Iris pigment epithelial cell (primary cell): ENCODE measurements at places on chromosomes 6 and 20.

GRCh38 chr6:159130846-159131245 is 38.4 kb upstream of the FNDC1 start:
- no peak for DNase-seq

DNA sequence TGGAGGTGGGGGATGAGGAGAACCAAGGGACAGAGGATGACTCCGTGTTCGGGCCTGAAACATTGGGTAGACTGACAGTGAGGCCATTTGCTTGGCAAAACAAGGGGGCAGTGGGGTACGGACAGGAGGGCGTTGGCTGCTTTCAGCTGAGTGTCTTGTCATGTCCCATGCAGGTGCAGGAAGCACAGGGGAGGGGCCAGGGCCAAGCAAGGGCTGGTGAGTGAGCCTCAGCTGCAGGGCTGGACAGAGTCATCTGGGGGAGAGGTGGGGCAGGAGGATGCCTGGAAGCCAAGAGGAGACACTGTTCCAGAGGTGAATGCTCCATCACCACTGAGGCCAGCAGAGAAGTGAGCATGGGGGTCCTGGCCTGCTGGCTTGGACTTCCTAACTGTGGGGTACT is 78.4 kb downstream of the ERMARD start:
- no peak for DNase-seq

- DNase-seq: no peak
Observed at GRCh38 chr6:31110825-31111582, 1.4 kb downstream of the C6orf15 start.

- DNase-seq: no peak
Observed at GRCh38 chr6:26275663-26276062, 89.3 kb upstream of the BTN3A2 start.

DNA sequence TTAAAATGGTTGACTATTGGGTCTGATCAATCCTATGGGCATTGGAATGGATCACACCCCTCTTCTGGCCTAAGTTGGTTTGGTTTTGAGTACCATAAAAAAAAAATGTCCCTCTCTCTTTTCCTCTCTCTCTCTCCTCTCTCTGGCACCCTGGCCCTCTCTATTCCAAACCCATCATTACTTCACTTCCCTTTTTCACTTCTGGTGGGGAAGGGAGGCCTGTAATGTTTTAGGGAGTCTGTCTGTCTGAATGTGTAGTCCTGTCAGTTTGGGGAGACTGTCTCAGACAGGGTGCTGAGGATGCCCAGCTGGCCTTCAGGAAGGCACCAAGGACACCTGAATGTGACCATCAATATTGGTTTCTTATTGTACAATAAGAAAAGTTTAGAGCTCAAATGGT is 165.8 kb downstream of the CD24 start:
- no peak for DNase-seq

DNA sequence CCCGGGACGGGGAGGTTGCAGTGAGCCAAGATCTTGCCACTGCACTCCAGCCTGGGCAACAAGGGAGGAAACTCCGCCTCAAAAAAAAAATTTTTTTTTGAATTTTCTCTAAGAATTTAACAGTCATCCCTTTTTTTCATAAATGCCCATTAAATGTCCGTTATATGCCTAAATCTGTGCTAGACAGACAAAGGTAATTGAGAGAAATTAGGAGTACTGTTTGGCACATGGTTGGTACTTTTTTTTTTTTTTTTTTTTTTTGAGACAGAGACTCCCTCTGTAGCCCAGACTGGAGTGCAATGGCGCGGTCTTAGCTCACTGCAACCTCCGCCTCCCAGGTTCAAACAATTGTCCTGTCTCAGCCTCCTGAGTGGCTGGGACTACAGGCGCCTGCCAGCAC is 1.7 kb downstream of the PCMT1 start:
- DNase-seq: no peak

GRCh38 chr6:75743971-75744370 is 5.1 kb upstream of the MYO6 start:
- DNase-seq: no peak

DNA sequence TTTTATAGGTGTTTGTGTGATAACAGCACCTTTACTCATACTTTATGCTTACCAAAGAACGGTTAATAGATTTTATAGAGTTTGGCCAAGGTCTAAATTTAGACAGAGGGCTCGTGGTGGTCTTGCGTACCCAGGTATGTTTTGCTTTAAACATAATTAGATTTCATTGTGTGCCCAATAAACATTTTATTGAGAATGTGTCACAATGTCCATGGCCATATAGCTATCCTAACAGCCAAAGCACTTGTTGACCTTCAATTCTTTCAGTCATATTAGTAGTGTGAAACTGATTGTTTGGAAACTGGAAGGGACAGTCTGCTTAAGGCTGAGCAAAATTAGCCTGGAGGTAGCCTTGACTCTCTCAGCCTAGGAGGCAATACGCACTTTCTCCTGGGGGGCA is 48.3 kb upstream of the HDGFL1 start:
- no peak for DNase-seq

DNA sequence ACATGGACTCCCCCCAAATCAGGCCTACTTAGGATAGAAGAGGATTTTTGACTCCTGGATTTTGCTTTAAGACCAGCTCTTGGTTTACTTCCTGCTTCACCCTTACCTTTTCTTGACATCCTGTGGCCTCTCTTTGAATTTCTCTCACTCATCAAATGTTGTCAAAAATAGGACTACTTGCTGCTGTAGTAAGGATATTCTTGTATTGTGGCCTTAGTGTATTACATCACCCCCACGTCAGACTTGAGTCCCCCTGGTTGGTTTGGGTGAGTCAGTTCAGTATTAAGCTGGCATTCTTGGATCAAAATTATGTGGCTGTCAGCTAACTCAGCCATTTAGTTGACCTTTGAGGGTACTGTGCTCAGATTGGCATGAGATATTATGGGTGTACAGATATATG is 1.1 kb downstream of the TPX2 start:
- DNase-seq: peak; percentile 83

DNA sequence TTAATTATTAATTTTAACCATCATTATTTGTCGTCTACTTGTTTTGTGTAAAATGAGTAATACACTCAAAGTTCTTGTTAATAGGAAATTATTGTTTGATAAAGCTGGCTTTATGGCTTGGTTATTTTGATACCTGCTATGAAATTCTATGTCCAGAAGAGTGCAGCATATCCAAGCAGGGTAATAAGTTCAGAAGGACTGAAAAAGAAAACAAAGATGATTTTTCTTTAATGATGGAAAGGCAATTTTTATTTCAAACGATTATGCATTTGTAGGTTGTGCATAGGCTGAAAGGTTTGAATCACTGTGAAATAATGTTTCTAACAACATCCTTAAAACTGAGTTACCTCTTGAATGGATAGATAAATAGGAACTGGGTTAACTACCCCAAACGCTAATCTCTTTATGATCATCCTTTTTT is 1.4 kb upstream of the MAN1A1 start:
- DNase-seq: peak; percentile 44

DNA sequence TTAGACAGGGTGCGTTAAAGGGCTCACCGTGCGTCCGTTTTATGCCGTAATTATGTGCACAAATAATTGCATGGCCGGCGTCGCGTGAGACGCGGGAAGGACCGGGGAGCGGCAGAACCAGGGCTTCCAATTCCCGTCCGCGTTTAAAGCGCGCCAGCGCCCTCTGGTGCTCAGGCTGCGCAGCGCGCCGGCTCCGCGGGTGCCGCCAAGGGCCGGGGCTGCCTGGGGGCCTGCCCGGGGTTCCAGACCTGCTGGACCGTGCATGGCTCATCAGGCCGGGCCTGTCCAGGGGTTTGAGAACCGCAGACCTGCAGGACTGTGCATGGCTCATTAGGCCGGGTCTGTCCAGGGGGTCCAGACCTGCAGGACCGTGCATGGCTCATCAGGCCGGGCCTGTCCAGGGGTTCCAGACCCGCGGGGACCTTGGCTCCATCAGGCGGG is 369.0 kb downstream of the THBS2 start:
- DNase-seq: peak; percentile 35

- DNase-seq: peak; percentile 78
Observed at GRCh38 chr6:30259140-30260035, 46.2 kb upstream of the TRIM26 start.

DNA sequence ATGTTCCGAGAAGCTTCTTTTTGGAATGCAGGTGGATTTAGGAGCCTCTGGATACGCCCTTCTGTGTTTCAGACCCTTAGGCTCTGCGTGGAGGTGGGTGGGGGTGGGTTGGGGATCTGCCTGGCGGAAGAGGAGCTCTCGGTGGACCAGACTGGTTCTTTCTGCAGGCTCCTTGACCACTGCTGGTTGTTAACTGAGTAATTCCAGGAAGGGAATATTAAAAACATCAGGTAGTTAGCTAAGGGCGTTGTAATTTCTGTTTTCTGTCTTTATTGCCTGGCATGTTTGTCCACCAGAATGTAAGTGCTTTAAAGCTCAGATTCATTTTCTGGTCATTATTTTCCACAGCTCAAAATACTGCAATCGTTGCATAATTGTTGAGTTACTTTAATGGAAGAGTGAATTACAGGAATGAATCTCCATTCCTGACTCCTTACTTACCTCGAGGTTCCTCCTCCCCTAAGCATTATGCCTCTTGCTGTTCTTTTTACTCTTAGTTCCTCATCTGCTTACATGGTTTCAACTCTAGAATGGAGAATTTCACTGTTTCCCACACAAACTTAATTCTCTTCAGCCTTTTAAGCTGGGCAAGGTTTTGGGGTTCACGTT is 5.9 kb downstream of the CDYL start:
- DNase-seq: no peak

GRCh38 chr20:40463171-40463570 is 225.9 kb downstream of the MAFB start:
- DNase-seq: no peak

GRCh38 chr6:79868098-79868722 is 79.1 kb downstream of the ELOVL4 start:
- DNase-seq: peak; percentile 69

- no peak for DNase-seq
Observed at GRCh38 chr6:88585276-88585692, 378.1 kb downstream of the RNGTT start.

DNA sequence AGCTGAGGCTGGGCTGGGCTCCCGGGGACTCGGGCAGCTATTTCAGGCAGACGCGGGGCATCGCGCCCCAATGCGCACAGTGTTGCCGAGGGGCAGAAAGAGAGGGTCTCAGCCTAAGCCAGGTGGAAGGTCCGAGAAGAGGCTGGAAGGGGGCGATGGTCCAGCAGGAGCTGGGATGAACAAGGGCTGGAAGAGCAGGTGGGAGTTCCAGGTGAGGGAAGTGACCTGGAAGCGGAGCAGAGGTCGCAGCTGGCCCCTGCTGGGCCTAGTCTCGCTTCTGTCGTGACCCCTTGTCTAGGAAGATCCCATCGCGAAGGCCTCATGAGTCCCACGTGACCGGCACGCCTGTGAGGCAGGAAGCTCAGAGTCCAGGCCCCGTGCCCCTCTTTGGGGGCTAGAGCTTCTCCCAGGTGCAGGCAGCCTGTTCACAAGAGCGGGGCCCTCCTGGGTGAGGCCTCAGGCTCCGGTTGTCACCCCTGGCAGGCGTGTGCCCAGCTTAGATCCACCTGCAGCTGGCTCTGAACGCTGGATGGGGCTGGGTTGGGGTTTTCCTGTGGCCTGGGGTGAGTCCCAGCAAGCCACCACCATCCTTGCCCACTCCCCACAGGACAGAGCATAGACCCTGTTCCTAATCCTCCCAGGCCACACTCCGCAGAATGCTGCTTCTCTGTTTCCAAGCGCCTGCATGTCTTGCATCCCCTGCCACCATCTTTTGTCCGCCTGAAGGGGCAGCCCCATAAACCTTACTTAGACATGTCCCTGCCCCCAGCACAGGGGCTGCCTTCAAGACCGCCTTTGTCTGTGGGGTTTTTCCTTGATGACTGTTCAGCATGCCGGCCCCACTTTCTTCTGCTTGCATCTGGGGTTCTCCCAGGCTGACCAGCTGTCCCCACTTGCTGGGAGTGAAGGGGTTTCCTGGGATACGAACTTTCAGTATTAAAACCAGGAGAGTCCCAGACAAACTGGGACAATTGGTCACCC is 15.1 kb downstream of the SLC22A3 start:
- no peak for DNase-seq
